Stimulated activated CD4-positive, alpha-beta T cell treated with anti-CD3 and anti-CD28 coated beads, Interleukin-4, amount 100 ng/mL, for 24 hours (primary cell): ENCODE measurements at places on chromosomes 16 and 17.
A peak's percentile ranks its signal among the peaks of the same experiment; 100 is the strongest.

DNA sequence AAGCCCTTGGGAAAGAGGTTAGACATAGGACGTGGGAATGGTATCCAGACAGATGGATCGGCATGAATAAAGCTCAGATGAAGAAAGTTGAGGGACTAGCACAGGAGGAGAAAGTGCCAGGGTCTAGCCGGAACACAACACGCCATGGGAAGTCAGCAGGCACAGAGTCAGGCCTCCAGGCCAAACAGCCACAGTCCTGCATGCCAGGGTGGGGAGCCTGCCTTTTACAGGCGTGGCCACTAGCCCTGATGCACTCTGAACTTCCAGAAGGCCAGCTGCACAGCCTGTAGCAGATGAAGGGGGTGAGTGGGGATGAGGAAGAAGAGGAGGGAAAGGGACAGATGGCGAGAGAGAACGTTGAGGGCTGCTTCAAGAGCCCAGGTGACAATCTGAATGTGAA lies 5.2 kb downstream of the B9D1 start:
- DNase-seq: no peak

- DNase-seq: no peak
These were observed 11.6 kb downstream of the ZNF423 start for GRCh38 chr16:49844359-49844758.

- no peak for DNase-seq
These were observed 35.0 kb downstream of the JPH3 start for GRCh38 chr16:87637357-87637756.

DNA sequence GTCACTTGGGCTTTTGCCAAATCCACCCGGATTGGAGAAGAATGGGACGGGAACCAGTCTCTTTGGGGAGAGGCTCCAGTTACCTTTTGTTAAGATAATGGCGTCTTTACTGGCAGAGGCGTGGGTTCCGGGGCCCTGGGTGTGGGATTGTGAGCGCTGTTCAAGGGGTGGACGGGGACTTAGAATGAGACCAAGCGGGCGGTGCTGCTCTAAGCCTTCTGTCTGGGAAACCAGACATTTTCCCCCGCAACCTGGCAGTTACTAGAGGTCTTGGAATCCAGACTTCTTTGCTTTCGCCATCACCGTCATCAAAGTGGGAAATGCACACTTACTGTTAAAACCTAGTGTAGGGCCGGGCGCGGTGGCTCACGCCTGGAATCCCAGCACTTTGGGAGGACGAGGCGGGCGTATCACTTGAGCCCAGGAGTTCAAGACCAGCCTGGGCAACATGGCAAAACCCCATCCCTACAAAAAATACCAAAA lies 706 bp downstream of the TEN1 start:
- no peak for DNase-seq

- no peak for DNase-seq
These were observed 31.0 kb downstream of the TBX21 start for GRCh38 chr17:47763913-47764582.

GRCh38 chr17:8940866-8941471 lies 24.5 kb downstream of the PIK3R5 start:
- DNase-seq: peak; percentile 44

DNA sequence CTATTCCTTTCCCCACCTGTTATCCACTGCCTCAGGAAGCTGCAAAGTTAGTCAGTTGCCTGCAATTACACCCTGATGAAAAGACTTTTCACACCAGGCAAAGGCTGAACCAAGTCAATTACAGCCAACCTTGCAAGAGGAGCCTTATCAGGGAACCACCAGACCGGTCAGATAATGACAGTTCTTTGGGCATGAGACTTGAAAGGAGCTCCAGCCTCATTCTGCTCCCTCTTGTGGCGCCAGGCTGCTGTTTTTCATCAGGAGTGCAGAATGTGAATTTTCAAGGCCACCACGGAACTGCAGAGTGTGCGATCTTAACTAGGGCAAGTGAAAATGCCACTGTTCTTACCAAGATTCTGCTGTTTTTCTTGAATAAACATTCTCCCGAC lies 22.5 kb downstream of the DNAI2 start:
- DNase-seq: peak; percentile 20

- DNase-seq: no peak
These were observed 24.7 kb upstream of the KIFC3 start for GRCh38 chr16:57826706-57827625.
